ENCODE measurements at places on chromosomes 12 and 14.

DNA sequence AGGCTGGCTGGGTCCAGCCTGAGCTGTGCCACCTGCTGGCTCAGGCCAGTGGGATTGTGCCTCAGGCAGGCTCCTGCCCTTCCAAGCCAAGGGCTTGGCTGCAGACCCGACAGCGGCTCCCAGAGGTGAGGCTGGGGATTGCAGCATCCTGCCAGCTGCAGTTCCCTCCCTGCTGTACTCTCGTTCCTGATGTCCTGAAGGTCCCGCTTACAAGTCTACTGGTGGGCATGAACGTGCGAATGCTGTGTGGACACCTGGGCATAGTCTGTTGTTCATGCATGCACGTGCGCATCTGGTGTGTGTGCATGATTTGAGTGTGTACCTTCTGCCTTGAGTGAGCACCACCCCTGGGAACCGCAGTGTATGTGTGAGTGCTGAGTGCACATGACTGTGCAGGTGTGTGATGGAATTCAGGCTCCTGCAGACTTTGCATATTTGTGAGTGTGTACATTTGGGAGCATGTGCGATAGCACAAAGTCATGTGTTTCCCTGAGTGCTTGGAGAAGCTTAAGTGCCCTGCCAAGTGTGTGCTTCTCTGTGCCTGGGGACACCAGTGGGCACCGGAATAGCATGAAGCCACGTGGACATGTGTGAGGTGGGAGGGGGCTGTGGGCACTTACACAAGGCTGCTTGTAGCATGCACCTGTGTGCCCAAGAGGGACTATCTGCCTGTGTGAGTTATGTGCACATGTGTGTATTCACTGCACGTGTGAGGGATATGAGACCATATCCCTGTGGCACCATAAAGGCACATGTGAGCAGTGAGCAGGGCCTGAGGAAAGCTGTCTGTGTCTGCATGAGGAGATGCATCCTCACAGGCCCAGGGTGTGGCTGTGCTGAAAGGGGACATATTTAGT lies 19.3 kb upstream of the KRT7 start:
- peak; percentile 48 for DNase-seq

DNA sequence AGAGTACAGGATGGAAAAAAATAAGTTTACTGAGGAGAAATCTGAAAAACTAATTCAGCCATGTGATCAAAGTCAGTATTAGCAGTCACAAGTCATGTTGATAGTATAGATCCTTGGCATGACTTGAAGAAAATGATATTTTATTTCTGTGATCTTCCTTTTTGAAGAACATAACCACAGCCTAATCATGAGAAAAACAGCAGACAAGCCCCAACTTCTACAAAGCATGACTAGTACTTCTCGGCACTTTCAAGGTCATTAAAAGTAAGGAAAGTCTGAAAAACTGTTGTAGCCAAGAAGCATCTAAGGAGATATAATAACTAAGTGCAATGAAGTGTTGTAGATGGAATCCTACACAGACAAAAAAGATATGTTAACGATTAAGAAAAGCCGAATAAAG lies 264.1 kb upstream of the FOXG1 start:
- DNase-seq: no peak

- peak; percentile 2 for DNase-seq
Measured at GRCh38 chr14:35122696-35123387, 490 bp downstream of the PRORP start.

DNA sequence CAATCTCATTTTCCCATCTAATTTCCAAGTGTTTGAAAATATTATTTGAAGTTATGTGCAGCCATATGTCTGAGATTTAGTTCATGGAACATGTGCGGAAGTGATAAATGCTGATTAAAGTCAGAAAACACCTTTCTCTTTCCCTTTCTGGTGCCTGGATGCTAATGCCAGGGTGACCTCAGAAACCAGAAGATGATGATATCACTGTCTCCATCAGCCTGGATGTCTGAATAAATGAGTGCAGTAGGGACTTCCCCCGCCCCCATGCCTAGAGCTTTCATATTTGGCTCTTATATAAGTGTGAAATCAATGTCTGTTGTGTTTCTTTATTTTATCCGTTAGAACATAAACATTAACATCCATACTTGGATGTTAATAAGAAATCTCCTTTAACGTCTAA lies 261.9 kb upstream of the LRIG3 start:
- DNase-seq: no peak

DNA sequence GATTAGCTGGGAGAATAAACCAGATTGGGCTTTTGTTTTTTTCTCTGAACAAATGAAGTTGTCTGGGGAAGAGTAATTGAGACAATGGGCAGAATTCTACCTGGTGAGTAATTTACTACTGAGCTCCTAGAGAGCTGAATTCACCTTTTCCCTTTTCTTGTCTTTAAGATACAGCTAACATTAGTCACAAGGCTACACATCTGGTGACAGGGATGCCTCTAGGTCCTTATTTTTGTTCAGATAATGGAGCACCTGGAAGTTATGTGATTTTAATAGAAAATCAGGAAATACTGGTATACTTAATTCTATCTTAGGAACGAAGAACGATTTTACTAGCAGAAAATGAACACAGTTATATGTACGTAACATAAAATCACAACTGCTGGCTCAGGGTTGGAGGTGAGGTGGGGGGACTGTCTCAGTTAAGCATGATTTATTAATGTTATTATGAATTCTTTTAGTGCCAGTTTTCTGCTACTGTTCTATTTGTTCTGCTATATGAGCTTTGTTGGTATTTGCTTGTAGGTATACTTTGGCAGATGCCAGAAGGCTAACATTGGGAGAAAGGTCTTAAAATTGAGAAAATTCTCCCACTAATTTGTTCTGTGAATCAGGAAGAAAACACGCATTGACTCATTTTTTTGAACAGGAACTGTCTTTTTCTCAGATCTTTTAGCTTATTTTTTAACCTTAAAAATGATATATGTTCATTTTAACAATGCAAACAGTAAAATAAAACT lies 482.7 kb upstream of the RGS6 start:
- no peak for DNase-seq

DNA sequence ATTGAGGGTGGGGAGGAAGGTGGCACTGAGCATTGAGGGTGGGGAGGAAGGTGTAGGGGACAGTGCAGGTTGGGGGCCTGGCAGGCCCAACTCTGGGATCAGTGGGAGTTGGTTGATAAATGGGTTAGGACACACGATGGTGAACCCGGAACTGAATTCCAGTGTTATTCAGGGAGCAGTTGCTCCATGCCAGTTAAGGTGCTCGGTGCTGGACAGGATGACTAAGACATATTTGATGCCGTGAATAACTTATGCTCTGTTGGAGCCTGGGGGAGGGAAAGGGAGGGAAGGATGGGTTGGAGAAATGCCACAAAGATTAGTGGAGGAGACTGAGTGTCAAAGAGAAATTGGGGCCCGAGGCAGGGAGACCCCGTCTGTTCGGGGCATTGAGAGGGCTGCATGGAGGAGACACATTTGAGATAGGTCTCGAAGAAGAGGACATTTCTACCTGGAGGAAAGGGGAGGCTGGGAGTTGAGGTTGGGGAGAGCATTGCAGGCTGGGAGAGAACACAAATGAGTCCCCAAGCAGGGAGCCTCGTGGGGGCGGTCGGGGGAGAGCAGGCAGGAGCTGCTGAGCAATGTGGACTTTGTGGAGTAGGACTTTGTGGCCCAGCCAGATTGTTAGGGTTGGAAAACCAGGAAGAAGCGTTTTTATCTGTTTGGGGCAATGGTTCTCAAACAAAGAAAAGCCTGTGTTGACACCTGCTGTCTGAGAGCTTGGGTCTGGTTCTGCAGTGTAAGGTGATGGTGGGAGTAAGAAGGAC lies 65.3 kb downstream of the IQSEC3 start:
- DNase-seq: no peak

DNA sequence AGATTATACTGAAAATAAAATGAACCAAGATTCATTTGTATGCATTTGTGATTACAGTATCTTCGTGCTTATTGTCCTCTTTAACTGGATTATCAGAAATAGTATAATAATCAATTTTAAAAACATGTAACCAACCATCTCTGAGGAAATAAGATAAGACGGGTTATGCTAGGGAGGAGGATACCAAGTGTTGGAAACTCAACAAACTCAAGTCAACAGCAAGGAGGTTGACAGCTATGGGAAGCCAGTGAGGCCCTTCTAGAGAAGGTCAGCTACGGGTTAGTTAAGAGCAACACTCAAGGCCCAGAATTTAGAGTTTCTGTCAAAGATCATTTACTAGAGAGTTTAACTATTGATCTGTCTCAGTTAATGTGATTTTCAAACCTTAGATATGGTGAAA lies 137.2 kb downstream of the PDZRN4 start:
- no peak for DNase-seq

- no peak for DNase-seq
Measured at GRCh38 chr12:106897082-106897481, 58.6 kb upstream of the TMEM263 start.

DNA sequence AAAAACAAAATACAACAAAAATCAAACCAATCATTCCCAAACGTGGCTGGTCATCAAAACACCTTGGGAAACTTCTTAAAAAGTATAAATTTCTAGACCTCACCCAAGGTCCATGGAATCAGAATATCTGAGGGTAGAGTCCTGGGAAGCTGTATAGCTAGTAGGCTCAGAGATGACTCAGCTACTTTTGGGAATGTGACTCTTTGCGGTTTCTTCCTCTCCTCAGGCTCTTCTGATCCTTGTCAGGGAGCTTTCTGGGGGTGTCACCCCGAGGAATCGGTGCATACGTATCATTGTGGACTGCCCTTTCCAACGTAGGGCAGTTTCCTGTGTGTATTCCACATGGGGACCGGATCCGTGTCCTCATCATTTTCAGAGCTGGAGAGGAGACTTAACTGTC lies 14.8 kb downstream of the JDP2 start:
- DNase-seq: no peak

GRCh38 chr12:12872934-12873275 lies 18.5 kb upstream of the GPRC5A start:
- no peak for DNase-seq

- DNase-seq: no peak
Measured at GRCh38 chr14:50791201-50791600, 39.8 kb downstream of the NIN start.

- peak; percentile 17 for DNase-seq
Measured at GRCh38 chr14:55514819-55515490, 65.1 kb upstream of the KTN1 start.

- no peak for DNase-seq
Measured at GRCh38 chr14:100065942-100066574, 836 bp downstream of the EVL start.

DNA sequence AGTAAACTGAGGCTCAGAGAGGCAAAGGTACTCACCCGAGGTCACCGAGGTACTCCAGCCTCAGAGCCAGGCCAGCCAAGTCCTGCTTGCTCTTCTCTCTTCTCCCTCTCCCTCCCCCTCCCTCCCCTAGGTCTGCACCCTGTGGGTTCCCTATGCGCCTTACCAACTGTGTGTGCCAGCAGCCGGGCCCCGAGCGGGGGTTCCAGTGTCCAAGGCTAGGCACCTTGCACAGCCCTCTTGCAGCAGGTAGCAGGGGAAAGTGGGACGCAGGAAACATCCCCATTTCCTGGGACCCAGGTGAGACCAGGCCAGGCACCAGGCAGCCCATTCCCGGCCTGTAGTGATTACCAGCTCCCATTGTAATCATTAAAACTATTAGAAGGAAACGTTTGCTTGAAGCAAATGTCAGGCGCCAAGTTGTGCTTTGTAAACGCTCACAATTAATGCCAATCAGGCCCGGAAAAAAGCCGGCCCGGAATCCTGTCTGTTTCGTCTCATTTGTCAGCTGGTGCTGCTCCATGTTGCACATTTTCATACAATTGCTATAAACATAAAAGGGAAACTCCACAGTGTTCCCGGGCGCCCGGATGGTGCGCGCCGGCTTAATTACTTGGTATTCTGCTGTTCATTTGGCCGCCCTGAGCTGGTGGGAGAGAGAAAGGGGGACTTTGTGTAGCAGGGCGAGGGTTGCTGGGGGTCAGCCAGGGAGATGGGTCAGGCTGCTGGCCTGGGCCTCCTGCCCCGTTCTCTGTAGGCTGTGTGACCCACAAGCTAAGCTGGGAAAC lies 11.9 kb downstream of the FAM222A start:
- peak; percentile 72 for DNase-seq

GRCh38 chr12:52531566-52532300 lies 11.5 kb upstream of the KRT5 start:
- DNase-seq: no peak

- DNase-seq: peak; percentile 75
Measured at GRCh38 chr12:12784911-12785814, at the start of gene APOLD1. Gene APOLD1 (plus strand): TSS chr12:12785659. CDS start chr12:12785692, 33 bp downstream.

- no peak for DNase-seq
Measured at GRCh38 chr12:125835852-125836251, 770.6 kb downstream of the AACS start.

- no peak for DNase-seq
Measured at GRCh38 chr12:117774941-117775775, 193.6 kb downstream of the KSR2 start.

DNA sequence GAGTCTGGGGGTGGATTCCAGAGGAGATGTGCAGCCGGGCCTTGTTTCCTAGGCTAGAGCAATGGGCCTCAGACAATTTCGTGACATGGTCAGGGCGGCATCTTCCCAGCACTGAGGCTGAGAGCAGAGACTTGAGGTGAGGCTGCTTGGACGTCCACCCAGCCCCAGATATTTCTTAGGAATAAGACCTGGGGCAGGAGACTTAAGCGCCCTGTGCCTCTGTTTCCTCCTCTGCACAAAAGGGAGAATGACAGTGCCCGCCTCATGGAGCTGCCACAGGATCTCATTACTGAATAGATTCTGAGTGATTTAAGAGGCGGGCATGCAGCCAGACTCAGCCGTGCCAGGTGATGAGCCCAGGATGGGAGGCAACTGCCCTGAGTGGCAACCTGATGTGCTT lies 297.9 kb upstream of the SFSWAP start:
- no peak for DNase-seq

DNA sequence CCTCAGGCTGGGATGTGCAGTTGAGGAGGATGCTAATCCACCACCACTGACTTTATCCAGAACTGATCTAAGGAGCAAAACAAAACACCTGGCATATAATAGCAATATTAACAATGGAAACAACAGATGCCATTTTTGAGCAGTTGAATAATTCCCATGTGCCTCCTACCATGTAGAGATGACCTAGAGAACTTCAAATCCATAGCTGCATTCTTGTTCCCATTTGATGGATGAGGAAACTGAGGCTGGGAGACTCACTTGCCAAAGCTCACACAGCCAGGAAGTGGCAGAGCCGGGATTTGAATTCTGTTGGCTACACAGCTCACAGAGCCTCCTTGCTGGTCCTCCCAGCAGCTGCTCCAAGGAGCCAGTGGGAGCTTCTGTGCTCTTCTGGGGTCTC lies 155.8 kb upstream of the MYL2 start:
- no peak for DNase-seq
